ENCODE measurements at places on chromosomes 6 and 20.

DNA sequence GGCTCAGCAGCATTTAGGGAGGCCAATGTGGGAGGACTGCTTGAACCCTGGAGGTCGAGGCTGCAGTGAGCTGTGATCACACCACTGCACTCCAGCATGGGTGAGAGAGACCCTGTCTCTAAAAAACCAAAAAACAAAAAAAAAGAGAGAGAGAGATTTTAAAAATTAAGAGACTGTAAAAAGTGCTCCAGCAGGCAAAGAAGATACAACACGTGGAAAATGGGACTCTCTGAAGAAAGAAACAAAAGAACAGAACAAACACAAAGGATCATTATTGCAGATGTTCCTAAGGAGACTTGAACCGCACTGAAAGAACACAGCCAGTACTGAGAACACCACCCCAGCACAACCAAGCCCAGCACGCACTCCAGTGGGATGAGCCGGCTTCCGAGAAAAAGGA is 74.2 kb downstream of the TAF4 start:
- no peak for DNase-seq

GRCh38 chr6:98924647-98925046 is 23.1 kb downstream of the FBXL4 start:
- DNase-seq: no peak

- no peak for DNase-seq
These were observed 32.3 kb downstream of the UST start for GRCh38 chr6:148779142-148779562.

DNA sequence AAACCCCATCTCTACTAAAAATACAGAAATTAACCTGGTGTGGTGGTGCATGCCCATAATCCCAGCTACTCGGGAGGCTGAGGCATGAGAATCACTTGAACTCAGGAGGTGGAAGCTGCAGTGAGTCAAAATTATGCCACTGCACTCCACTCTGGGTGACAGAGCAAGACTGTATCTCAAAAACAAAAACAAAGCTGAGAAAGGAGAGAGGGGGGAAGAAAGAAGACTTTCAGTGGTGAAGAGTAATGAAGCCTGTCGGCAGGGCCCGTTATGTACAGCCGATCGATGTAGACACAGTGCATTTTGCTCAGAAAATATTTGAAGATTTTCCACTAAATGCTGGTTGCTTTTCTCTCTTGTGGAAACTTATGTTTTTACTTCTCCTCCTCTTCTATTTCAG is 13.8 kb downstream of the VAPB start:
- no peak for DNase-seq

GRCh38 chr6:16092140-16092539 is 36.7 kb upstream of the MYLIP start:
- DNase-seq: no peak

DNA sequence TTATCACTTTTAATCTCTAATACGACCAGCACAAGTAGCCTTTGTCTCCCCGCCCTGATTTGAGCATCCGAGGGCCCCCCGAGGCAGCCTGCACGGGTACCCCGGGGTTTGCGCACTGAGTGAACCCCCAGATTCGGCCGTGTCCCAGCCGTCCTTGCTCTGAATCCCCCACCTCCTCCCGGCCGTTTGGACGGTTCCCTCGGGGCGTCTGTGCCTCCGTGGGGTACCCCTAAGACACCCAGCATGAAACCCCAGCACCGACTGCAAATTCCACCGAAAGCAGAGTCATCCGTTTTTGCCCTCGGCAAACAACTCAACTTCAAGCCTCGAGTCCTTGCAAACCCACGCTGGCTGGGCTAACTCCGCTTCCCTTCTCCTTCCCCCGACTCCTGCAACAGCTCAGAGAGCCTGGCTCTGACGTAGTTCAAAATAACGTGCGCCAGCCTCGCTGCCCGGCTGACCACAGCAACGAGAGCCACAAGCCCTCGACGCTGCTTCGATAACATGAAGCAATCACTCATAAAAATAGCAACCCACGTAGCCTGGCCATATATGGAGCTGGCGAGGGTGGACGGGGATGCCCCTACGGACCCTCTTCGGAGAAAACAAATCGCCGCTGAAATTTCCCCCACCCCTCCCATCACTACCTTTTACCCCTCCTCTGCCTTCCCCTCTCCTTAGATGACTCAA is 764 bp upstream of the SNAP25 start:
- DNase-seq: no peak

DNA sequence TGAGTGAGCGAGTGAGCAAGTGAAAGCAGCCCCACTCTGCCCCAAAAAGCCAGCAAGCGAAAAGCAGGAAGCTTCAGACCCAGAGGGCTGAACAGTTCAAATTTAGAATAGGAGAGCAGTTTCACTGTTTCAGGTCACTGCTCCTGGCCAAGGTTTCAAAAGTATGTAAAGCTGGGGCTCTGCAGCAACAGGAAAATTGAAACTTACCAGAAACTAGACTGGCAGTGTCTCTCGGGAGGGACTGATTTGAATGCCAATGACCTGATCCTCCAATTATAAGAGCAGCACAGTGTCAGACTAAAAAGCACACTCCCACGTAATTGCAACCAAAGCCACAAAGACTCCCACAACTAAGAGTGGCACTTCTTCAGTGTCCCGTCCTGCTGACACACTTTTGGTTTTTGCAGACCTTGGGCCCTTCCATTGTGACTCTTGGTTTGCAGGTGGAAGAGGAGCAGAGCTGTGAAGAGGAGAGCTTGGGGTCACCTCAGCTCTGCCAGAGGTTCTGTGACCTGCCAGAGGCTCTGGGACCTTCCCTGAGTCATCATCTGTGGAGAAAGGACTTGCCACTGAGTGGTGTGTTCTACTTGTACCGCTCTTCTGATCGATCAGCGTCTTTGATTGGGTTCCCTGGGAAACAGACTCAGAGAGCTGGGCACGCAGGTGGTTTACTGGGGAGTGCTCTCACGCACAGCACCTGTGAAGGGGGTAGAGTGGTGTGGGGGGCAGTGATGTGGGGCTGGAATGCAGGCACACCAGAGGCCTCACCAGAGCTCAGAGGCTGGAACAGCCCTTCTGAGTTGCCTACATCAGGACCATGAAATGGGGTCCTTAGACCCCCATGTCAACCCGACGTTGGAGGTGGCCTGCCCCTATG is 52.7 kb upstream of the PTGIS start:
- no peak for DNase-seq

DNA sequence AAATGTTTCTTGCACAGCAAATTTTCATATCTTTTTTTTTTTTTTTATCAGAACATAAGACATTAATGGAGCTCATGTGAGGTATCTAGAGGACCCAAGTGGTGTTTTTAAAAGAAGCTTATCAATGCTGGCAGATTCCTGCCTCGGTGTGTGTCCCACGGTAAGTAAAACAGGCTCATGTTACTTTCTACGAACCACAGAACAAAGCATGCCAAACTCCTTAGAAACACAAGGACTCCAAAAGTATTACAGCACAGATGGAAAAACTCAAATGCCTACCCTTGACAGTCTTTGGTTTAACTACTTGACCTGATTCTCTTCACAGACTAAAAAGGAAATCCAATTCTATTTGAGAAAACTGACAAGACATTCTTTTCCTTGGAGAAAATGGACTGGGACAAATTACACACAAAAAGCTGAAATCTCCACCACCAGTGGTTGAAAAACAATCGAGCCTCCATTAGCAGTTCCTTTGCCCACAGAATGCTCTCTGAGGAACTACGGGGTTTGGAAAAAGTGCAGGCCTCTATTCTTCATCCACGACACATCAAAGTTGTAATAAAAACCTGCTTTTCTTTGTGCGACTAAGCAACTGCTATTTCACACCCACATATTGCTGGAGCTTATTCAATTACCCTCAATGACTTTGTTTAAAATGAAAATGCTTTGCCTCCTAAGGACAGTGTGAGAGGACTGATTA is 5.4 kb downstream of the METTL24 start:
- no peak for DNase-seq

- no peak for DNase-seq
These were observed 174.1 kb upstream of the PTPRK start for GRCh38 chr6:128694303-128695009.

DNA sequence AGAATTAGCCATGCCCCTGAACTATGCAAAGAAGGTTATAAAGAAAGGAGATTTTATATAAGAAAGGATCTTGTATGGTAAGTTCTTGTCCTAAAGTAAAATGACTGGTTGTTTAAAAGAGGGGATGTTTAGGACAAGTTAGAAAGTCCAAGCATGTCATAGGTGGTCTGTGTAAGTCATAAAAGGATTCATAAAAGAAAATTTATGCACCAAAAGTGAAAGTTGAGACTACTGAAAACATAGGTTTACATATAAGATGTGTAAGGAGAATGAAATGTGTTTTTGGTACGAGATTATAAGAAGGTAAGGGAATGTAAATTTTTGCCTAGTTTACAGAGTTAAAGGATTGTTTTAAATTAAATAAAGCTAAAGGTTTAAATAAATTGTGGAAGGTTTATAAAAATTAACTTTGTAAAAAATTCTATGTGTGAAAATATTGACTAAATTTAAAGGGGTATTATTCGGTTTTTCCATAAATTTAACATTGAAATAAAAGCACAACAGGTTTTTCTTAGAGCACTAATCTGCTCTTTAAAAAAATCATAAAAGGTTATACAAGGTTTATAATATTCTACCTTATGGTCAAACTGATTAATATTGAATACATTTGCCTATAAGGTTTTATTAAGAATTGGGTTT is 93.6 kb upstream of the UST start:
- no peak for DNase-seq

DNA sequence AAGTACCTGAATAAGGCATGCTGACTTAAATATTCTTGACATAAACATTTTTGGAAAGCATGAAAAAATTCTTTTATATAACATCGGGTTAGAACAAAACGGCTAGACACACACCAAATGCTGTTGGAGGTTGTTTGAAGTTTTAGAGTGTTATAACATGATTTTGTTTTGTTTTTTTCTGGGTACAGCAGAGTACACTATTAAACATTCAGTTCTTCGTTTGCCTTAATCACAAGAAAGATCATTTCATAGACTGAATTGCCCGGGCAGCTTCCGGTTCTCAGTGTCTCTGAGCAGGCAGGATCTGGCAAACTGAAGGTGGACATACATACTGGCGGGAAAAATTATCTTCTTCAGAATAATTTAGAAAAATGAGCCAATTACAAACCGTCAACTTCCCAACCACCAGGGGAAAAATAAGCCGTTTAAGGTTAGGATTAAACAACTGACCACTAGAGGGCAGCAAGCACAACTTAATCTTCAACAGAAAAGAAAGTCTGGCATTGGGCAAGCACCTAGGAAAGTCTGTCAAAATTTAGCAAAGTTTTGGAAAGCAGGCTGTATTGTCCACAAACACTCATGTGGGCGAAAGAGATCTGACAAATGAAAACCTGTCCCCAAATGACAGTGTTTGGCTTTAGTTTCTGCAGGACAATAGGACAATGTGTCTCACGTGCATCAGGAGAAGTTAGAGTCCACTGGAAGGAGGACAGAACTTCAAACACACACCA is 15.0 kb downstream of the ZNF217 start:
- peak; percentile 78 for DNase-seq

GRCh38 chr6:124590001-124590400 is 372.2 kb upstream of the RNF217 start:
- DNase-seq: no peak

GRCh38 chr20:45467861-45468260 is 1.7 kb upstream of the WFDC2 start:
- DNase-seq: no peak

- DNase-seq: no peak
These were observed 27.1 kb upstream of the BEND6 start for GRCh38 chr6:56927538-56928453.

- DNase-seq: no peak
These were observed 462.3 kb downstream of the CDC5L start for GRCh38 chr6:44849806-44850205.

GRCh38 chr6:65285275-65285674 is 421.8 kb downstream of the EYS start:
- DNase-seq: no peak

GRCh38 chr6:134291156-134291555 is 26.8 kb downstream of the SGK1 start:
- DNase-seq: no peak

GRCh38 chr6:111480988-111481822 is 1.8 kb downstream of the REV3L start:
- no peak for DNase-seq

GRCh38 chr6:132616677-132617076 is 7.4 kb downstream of the TAAR2 start:
- DNase-seq: no peak

- no peak for DNase-seq
These were observed 42.1 kb upstream of the LOC128125822 start for GRCh38 chr6:63530182-63530581.

- DNase-seq: no peak
These were observed 269.6 kb downstream of the GRIK2 start for GRCh38 chr6:101663100-101663499.

DNA sequence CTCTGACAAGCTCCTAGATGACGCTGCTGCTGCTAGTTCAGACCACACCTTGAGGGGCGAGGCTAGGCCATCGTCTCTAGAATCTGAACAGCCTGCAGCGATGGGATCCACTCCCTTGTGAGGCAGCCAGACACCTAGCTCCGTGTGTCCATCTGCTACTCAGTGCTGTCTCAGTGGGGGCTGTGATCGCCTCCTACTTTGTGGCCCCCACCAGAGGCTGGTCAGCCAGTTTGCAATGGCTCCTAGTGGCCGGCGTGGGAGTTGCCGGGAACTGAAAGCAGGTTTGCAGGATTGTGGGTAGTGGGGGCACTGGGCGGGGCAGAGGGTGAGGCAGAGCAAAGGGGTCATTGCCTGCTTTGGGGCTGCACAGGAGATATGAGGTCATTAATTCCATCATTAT is 2.8 kb downstream of the CCN5 start:
- no peak for DNase-seq

- no peak for DNase-seq
These were observed 70.6 kb upstream of the CCN2 start for GRCh38 chr6:132021552-132022375.

- no peak for DNase-seq
These were observed 13.3 kb upstream of the ITPR3 start for GRCh38 chr6:33607784-33608161.

DNA sequence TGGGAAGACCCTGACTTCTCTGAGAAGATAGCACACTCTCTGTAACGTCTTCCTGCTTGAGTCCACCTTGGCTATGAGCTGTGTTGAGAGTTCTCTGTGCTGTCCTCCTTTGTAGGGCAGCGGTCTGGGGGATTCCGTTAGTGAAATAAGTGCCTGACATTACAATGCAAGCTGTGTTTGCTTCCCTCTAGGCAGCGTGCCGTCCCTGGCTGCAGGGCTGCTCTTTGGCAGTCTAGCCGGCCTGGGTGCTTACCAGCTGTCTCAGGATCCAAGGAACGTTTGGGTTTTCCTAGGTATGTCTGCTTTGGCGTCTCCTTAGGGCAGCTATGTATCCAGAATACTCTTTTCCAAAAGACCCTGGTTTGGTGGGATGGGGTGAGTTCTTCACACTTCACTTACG is 2.8 kb downstream of the TMEM14C start:
- DNase-seq: no peak

GRCh38 chr6:116450769-116451740 is 10.1 kb upstream of the CALHM6 start:
- no peak for DNase-seq

All from central memory CD4-positive, alpha-beta T cell (primary cell).